ENCODE measurements at places on chromosomes 7 and 10.

DNA sequence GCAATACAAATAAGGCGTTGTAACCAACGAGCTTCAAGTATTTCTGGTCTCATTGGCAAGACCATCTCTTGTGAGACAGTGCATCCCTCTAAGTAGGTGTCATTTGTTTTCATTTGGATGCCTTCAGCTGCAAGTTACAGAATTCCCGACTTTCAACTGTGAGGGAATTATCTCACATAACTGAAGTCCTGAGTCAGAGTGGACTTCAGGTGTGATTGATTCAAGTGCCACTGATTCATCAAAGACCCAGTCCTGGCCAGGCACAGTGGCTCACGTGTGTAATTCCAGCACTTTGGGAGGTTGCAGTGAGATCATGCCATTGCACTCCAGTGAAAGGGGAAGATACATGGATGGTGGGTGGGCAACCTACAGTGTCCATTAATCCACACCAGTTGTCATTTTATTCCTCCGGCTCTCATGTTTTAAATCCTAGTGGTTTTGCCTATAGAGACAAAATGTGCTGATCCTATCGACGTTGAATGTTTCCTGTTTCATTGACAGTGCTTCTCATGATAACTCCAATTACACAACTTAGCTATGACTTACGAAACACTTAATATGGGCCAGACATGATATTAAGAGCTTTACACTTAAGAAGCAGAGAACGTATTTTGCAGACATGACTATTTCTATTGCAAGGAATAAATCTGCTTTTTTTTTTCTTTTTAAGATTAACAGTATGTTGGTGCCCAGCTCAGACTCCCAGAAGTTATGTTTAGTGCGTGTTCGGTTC, 268.0 kb downstream of the FRMD4A start:
- no peak for DNase-seq

- no peak for DNase-seq
Measured at GRCh38 chr7:69762821-69763352, 164.6 kb downstream of the AUTS2 start.

GRCh38 chr7:72025381-72025960, 386.7 kb downstream of the CALN1 start:
- no peak for DNase-seq

- no peak for DNase-seq
Measured at GRCh38 chr7:83484266-83484665, 164.7 kb downstream of the SEMA3E start.

GRCh38 chr10:119445311-119445934, 97.1 kb downstream of the RGS10 start:
- DNase-seq = no peak

DNA sequence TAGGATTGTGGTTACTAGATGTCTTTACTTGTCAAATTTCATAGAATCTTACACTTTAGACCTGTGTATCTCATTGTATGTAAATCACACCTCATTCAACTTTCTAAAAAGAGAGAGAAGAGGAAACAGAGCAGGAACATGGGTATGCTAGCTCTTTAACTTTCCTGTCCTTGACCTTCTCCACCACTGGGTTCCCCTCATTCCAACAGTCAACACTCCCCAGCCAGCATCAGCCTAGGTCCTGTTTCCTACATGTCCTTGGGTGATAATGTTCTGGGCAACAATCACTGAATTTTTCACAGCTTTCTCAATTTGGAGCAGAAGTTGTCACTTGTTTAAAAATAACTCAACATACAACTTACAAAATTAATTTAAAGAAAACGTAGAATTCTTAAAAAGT, 9.2 kb upstream of the UNC5B start:
- DNase-seq = no peak

GRCh38 chr10:79437111-79437814, 8.2 kb downstream of the ZCCHC24 start:
- DNase-seq = no peak

- DNase-seq = no peak
Measured at GRCh38 chr10:64363687-64364086, 842.5 kb downstream of the REEP3 start.

GRCh38 chr7:29806208-29806994, at the start of gene WIPF3:
Gene WIPF3 (plus strand): TSS chr7:29806508. CDS start chr7:29834725, 28,217 bp downstream.
- DNase-seq = no peak
